NCI-H1417 treated with DMSO at 0.1 percent for 48 hours (cell line): ENCODE measurements at places on chromosomes 5 and 9.
A peak's percentile ranks its signal among the peaks of the same experiment; 100 is the strongest.

- DNase-seq, result no peak
These were observed 28.3 kb upstream of the TGFBR1 start for GRCh38 chr9:99076483-99077171.

DNA sequence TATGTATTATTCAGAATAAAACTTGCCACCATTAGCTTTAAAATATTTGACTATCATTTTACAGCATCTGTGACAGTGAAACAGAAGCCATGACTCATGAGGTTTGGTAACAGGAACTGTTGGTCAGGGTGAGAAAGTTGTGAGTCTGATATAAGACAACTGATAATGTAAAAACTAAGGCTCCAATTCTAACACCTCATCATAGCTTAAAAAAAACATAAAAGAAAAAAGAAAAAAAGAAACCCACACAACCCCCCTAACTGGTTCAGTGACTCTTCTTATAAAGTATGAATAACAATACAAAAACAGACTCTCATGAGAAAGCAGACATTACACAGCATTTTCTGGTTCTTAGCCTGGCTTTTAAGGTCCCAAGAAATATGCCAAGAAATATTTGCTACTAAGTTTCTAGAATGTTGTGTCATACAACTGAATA is 85.8 kb downstream of the MRPS27 start:
- DNase-seq, result no peak

DNA sequence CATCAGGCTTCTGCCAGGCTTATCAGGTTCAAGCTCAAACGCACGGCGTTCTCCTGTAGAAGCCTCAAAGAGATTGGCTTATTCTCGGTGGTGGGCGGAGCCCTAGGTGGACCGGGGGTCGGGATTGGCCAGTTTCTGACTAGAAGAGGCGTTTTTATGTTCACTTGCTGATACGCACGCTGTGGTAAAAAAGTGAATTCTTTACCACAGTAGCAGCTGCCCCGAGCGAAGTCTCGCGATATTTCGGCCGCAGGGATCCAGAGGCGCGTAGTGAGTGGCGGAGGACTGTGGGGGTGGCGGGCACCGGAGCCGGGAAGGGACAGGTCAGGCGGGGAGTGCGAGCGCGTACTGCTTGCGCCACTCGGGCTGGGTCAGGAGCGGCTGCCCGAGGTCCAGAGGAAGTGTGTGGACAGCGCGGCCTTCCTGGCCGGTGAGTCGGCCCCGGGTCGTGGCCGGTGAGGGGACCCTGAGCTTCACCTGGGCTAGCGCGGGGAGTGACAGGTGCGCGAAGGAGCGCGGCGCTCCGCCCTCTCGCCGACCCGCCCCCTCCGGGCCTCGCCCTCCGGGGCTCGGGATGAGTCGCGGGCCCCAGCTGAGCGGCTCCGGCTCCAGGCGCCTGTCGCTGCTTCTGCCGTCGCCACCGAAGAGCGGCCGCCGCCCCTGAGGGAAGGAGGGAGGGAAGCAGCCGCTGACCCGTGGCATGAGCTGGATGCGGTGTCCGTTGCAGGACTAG is at the start of gene DMXL1:
Gene DMXL1 (plus strand): TSS at position 260 of the 733 bp plus-strand sequence. CDS start 483 bp downstream, outside the sequence.
- peak; percentile 69 for DNase-seq

- DNase-seq, result no peak
These were observed 37.8 kb upstream of the CRB2 start for GRCh38 chr9:123318202-123318601.

DNA sequence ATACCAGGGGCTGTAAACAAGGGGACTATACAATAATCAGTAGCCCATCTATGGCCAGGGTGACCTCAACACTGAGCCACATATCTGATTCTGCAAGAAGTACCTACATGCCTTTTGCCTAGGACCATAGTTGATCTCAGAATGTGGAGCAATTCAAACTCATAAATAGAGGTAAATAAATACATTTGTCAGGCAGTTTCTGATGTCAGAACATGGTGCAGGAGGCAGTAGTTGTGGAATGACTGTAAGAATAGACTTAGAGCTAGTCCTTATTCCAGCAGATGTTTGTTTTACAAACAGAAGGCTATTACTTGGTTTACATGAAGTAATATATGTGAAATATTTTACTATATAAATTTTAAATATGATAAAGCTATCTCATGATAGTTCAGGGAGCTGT is 330.7 kb upstream of the DAB2 start:
- DNase-seq, result no peak

DNA sequence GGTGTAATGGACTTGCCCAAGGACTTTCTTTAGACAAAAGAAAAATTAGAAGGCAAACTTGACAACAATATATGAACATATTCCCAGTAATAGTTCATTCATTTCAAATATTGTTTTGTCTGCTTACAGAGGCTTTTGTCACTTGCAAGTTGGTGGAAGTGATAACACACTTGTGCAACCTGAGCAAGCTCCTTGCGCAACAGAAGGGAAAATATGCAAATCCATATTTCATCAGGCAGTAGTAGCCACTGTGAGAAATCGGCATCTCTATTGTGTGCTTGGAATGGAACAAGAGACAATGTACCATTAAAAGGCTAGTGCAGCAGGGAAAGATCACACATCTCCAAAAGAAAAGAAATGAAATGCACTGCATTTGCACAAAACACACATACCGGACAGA is 125.3 kb upstream of the RASEF start:
- DNase-seq, result no peak

DNA sequence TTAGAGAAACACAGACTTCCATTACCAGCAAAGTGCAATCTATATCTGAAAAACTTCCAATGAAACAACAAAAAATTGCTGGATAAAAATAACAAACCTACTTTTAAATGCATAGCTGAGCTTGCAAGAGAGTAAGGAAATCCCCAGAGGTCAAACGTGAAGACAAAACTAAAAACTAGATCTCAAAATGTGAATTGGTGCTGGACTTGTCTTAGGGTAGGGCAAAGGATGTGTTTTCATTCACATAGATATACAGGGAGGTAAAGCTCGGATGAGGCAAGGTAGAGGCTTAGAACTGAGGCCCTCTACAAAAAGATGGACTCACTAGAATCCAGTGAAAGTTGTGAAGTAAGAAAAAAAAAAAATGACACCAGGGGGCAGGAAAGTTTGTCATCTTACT is 13.6 kb upstream of the RASA1 start:
- DNase-seq, result no peak

GRCh38 chr5:109328626-109329025 is 81.1 kb downstream of the PJA2 start:
- no peak for DNase-seq

DNA sequence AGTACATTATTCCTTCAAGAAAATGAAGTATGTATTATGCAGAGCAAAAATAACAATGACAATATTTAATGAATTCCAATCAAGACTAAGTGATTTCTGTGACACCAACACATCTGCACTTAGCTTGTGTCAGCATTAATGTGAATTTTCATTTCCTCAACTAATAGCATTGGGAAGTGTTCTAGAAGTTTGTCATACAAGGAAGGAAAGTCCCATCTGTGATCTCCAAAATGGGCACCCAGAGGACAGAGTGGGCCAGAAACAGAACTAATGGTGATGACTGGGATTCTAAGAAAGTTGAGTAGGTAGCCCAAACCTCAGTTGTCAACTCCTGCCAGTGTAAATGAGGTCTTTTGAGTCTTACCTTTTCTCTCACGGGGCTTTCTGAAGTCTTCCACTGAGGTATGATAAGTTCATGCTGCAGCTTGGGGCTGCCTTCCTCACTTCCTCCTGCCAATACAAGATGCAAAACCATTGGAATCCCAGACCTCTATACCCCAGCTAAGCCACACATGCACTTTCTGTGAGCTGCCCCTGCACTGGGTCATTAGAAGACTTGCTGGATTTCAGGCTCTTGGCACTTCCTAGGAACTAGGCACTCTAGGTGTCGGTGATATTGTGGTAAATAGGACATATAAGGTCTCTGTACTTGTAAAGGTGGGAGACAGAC is 4.9 kb downstream of the ADAM19 start:
- no peak for DNase-seq

DNA sequence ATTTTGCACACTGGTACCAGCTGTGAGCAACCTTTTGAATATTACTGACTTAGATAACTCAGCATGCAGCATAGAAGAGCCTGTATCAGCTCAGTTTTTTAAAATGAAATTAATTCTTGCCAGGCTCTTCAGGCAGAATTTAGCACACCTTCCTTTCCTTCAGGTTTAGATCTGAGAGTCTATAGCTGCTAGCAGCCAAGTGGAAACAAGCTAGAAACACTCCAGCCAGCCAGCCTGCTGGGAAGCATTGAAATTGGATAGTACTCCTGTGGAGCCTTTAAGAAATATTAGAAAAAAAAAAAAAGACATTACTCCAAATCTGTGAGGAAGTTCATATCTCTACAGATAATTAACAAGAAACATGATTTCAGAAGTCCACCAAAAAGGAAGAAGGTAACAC is 812.2 kb downstream of the DTWD2 start:
- DNase-seq, result no peak

GRCh38 chr9:123834889-123835562 is 94.9 kb downstream of the DENND1A start:
- no peak for DNase-seq

- no peak for DNase-seq
These were observed 106.2 kb upstream of the TXNDC8 start for GRCh38 chr9:110443866-110444220.

GRCh38 chr9:106835840-106836239 is 27.1 kb upstream of the ZNF462 start:
- no peak for DNase-seq

- DNase-seq, result no peak
These were observed 141.0 kb downstream of the GADD45G start for GRCh38 chr9:89745601-89746376.

DNA sequence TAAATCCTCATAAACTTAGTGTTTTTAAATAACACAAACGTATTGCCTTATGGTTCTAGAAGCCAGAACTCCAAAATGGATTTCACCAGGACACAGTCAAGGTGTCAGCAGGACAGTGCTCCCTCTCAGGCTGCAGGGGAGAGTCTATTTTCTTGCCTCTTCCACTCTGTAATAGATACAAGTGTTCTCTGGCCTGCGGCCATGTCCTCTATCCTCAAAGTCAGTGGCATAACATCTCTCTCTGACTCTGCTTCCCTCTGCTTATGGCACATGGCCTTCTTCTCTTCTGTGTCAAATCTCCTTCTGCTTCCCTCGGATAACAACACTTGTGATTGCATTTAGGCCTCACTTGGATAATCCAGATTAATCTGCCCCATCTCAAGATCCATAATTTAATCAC is 129.4 kb upstream of the OR13F1 start:
- DNase-seq, result no peak

DNA sequence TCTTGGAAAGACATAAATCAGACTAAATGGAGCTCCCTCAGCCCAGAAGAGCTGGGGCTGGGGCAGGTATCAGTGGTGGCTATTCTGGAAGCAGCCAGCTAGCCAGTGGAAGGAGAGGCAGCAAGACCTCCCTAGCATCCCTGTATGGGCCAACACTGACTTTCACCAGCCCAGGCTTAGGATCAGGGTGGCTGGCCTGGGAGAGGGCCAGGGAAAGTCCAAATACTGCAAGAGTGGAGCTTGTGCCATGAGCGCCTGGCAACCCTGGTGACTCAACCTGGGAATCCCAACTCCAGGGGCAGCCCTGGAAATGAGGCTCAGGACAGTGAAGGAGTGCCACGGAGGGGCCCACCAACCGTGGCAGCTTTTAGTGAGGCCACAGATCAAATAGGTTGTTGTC is 7.6 kb upstream of the IRF1 start:
- DNase-seq, result no peak

DNA sequence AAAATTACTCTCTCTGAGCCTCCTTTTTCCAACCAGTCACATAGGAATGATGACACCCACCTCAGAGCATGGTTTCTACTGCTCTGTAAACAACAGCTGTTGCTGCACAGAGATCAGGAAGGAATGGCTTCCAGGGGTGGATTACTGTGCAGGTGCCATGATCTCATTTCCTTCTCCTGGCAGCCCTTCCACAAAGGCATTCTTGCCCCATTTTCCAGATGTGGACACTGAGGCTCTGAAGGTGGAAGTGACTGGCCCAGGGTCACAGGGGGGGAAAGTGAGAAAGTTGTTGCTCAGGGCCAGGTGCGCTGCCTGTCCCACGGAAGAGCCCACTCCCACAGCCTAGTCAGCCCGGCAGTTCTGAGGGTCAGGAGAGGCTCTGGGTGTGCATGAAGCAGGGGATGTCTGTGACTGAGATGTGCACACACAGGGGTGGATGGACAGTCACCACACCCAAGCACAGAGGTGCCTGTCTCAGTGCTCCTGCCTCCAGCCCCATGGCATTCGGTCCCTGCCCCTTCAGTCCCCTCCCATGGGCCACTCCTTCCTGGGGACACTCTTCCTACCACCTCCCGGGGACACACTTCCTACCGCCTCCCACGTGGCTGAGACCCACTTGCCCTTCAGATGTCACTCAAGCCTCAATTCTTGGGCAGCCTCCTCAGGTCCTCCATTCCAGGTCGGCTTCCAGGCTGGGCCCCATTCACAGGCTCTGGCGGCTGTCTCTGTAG is 17.0 kb downstream of the FGFR4 start:
- no peak for DNase-seq

DNA sequence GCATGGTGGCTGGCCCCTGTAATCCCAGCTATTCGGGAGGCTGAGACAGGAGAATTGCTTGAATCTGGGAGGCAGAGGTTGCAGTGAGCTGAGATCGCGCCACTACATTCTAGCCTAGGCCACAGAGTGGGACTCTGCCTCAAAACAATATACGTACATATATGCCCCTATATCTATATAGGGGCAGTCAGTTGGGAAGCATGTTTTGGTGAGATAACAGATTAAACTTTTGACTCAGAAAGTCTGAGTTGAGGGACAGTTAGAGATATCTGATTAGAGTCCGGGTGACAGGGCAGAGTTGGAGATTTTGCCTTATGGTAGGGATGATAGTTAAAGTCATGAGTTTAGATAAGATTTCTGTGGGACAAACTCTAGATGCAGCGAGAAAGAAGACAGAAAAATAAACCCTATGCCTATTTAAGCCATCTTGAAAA is 71.8 kb upstream of the ALDH1A1 start:
- DNase-seq, result no peak
